ENCODE measurements at places on chromosomes 5 and 9.

DNA sequence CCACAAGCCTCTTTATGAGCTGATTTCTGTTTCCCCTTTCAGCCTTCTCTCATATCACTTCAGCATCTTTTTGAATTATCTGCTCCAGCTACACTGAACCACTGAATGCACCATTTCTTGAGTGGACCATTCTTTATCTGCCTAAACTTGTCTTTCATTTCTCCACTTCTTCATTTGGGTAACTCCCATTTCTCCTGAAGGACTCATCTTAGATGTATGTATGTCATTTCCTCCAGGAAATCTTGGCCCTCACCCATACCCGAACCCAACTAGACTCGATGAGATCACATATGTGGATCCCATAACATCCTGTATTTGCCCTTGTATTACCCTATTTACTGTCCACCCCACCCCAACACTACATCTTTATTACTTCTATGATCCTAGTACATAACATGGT, 249.8 kb downstream of the KIF4B start:
- no peak for DNase-seq

DNA sequence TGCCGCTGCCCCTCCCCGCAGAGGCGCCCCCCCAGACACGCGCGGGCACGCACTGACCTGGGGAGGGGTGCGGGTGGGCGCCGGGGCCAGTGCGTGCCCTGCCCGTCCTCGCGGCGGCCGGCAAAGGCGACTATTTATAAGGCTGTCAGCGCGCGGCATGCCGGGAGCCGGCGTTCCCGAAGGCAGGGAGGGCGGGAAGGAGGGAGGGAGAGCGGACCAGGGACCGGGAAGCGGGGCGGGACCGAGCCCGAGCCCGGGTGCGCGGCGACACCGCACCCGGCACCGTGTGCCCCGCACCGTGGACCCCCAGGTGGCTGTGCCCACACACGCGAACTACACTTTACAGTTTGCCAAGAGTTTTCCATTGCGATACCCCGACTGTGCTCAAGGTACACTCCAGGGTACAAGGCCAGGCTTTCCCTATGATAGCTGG, at the start of gene AK1:
Gene AK1, minus strand, starts transcription at position 110 of the 433 bp plus-strand sequence. CDS start 3,058 bp downstream, outside the sequence.
- DNase-seq: peak; percentile 83

GRCh38 chr5:159102311-159102934, 2.7 kb upstream of the EBF1 start:
- no peak for DNase-seq

- no peak for DNase-seq
Measured at GRCh38 chr5:150195736-150196485, 6.0 kb downstream of the SLC6A7 start.

DNA sequence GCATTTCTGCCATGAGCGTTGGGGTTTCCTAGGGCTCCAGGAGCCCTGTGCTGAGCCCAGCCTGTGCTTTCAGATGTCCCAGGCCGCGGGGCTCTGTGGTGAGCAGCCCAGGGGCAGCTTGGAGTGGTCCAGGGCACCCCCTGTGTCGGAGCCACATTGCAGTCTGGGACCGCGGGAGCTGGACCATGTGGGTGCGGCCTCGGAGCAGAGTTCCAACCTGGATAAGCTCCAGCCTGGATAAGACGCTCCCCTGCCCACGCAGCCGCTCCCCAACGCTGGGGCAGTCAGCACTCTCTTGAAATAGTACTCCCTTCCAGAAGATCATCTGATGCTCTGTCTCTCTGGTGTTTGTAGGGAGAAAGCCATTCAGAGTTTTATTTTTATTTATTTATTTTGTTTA, 111.1 kb downstream of the WNK2 start:
- DNase-seq: peak; percentile 29

DNA sequence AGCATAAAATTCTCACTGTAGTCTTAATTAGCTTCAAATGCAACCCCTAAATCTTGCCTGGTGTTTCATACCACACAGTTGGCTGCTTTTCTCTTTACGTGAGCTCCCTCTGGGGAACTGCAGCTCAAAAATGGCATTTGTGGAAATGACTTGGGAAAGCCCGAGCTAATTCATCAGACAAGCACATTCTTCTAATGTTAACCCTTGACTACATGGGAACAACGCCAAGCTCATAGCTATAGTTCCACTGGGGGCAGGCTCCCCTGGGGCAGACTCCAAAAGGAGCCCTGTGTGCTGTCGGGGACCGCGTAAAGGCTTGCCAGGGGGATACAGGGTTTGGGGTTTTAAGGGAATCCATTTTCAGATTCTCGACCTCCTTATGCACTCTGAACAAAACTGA, 301.4 kb upstream of the DAP start:
- DNase-seq: no peak

- DNase-seq: no peak
Measured at GRCh38 chr9:138009803-138010690, 132.5 kb downstream of the CACNA1B start.

GRCh38 chr5:74595143-74595925, 45.2 kb downstream of the ENC1 start:
- no peak for DNase-seq

DNA sequence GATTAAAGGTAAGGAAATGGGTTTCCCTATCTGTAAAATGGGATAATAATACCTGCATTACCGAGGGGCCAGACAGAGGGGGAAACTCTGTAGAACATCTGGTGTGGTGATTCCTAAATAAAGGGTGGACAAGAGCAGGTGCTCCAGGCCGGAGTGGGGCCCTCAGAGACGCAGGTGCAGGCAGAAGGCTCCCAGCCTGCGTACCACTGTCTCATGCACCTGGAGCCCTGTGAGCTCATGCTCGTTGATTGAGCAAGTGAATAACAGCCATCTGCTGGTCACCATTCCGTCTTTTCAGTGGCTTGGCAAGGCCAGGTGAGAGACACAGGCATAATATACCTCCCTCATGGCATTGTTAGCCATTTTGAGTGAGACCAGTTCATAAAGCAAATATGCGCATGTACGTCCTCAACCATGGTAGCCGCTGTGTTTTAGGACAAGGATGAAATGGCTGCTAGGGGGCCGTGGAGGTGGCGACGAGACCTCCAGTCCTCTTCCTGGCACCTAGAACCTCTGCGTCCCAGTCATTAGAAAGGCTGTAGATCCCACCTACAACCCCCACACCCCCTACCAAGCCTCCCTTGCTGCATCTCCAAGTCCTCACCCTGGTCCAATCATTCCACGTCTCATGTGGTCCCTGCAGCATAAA, 198.0 kb upstream of the MVB12B start:
- DNase-seq: no peak

- DNase-seq: no peak
Measured at GRCh38 chr5:136114414-136115125, 18.1 kb upstream of the SMAD5 start.

- DNase-seq: no peak
Measured at GRCh38 chr5:79130781-79131180, 19.2 kb downstream of the BHMT start.

- no peak for DNase-seq
Measured at GRCh38 chr5:35240892-35241291, 10.6 kb upstream of the PRLR start.

GRCh38 chr9:126303488-126303887, 23.1 kb upstream of the MVB12B start:
- no peak for DNase-seq

- no peak for DNase-seq
Measured at GRCh38 chr5:10689391-10690081, 71.5 kb downstream of the DAP start.

DNA sequence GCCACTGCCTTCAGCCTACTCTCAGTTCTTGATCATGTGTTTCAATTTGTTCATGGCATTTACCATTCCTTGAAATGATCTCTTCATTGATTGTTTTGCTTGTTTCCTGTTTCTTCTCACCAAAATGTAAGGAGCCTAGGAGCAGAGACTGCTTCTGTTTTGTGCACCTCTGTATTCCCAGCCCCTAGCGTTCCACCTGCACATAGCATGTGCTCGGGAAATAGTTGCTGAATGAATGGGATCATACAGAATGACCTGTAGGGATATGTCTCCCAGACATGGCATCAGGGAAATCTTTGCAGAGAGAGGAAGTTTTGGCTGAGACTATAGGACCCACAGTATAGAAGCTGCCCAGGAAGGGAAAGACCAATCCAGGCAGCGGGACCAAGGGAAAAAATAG, 6.2 kb upstream of the CERCAM start:
- DNase-seq: no peak

- no peak for DNase-seq
Measured at GRCh38 chr5:74672215-74672877, 12.7 kb upstream of the HEXB start.

- DNase-seq: no peak
Measured at GRCh38 chr5:57202811-57203210, 29.0 kb downstream of the GPBP1 start.

- no peak for DNase-seq
Measured at GRCh38 chr5:15711892-15712291, 211.9 kb downstream of the FBXL7 start.

GRCh38 chr5:131607903-131608540, 27.0 kb downstream of the RAPGEF6 start:
- no peak for DNase-seq

DNA sequence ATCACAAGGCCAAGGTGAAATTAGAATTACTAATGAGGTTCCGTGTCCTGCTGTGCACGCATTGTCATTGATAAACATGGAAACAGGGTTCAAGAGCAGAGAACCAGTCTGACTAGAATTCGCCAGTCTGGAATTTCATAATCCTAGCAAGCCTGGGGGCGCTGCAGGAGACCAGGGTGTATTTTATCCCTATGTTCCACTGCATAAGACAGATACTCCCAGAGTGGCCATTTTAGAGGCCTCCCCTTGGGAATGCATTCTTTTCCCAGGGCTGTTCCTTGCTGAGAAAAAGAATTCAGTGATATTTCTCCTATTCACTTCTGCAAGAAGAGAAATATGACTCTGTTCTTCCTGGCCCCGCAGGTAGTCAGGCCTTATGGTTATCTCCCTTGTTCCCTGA, 1387.7 kb downstream of the MAT2B start:
- DNase-seq: no peak

DNA sequence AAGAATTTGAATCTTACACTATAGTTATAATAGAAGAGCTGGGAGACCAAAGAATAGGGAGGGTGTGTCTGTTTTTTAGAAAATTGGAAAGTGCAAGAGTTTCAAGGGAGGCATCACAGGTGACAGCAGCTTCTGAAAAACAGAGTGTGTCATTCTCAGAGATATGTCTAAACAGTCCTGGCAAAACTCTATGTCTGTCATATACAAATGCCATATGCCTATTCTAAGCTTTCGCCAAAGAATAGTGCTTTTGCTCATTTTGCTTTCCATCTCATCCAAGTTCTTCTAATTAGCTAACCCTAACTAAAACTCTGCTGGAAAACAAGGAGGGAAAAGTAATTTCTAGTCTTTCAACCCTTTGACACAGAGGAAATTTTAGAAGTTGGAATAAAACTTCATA, 388.0 kb upstream of the TYRP1 start:
- DNase-seq: no peak

GRCh38 chr5:76404223-76405211, 1.4 kb downstream of the IQGAP2 start:
- no peak for DNase-seq

DNA sequence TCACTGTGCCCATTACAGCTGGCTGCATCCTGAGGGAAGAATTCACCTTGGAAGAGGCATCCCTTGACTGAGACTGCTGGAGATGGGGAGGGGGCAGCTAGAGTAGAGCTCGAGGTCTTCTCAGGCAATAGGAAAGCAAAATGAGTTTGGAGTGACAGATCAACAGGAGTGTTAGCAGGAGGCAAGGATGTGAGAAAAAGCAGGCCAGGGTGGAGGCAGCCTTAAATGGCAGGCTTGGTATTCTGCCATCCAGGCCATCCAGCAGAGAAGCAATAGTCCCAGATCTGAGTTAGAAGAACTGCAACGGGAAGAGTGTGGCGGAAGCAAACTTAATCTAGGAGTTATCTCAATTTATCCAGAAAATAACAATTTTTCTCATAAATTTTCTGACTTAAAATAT, 6.1 kb downstream of the ADAMTS12 start:
- no peak for DNase-seq

- no peak for DNase-seq
Measured at GRCh38 chr5:83539463-83539790, 67.9 kb downstream of the VCAN start.

DNA sequence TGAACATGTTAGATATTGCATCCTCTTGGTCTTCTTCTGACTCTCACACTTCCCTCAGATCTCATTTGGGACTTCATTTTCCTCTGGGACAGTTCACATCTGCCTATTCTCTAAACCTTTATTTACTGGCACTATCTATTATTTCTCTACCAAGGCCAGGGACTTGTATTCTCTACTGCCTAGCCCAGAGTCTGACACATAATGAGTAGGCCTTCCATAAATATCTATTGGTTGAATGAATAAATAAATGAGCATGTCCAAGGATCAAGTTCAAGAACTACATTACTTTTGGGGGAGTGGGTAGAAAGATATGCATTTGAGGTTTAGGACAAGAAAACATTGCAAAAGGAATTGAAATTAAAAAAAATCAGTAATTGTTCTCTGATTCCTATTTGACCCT, 250.3 kb downstream of the TRIM32 start:
- DNase-seq: no peak

GRCh38 chr9:112005939-112006338, 109.3 kb downstream of the UGCG start:
- DNase-seq: no peak

GRCh38 chr9:68509689-68510088, 31.0 kb downstream of the TMEM252 start:
- DNase-seq: no peak

DNA sequence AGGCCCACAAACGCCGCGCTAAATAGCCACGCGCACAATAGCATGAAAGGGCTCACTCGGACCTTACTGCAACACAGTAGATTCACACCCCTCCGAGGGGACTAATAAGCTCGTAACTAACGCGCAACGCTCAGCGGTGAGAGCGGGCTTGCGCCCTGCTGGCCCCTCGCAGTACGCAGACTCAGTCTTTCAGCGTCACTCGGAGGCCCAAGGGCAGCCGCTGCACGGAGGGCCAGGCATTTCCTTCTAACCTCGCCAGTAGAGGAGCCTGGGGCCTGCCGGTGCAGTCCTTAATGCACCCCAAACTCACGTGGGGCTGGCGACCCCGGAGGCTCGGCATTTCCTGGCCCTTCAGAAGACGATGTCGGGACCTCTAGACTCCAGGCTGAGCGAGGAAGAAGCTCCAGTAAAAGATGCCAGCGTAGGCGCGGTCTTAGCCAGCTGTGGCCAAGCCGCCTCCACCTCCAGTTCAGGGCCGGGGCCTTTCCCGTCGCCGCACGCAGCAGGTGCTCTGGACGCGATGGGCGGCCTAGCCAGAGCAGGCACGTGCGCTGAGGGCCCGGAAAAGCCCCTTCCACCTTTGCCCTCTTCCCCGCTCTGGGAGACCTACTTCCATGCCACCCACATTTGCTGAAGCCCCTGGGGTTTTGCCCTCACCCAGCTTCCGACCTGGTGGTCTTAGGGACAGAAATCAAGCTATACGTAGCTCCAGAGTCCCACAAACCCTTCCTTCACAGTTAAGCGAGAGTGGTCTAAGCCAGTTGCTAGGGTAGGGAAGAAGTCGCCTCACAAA, 38.3 kb upstream of the TIFAB start:
- no peak for DNase-seq

GRCh38 chr5:150347003-150347402, 10.5 kb upstream of the TCOF1 start:
- no peak for DNase-seq

Measured in frontal cortex (tissue), 4 donors.